ENCODE measurements at places on chromosomes 7 and 10.

- no peak for DNase-seq
These were observed 39.2 kb upstream of the LRRC17 start for GRCh38 chr7:102873470-102874165.

DNA sequence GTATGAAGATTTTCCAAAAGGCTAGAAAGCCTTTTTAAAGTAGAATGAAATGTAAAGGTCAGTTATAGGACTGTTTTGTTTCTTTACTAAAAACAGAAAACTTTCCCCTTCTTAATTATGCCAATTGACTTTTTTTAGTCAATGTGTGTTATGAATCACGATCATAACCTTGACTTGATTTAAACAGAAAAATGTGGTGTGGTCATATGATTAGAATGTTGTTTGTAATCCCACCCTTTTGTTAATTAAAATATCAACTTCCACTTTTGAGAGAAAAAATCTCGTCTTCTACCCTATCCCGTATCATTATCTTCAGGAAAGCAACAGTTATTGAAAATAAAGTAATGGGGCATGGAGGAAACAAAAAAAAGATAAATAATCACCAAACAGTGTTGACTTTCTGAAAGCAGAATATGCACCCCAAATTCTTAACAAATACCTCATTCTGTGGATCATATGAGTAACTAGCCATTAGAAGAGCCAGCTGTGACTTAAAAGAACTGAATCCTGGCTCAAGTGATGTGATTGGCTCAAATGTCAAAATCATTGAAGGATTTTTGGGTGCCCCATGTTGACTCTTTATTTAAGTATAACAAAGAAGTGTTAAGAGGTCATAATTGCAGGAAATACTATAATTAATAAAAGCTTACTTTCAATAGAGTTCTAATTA is 32.3 kb upstream of the SLC16A12 start:
- no peak for DNase-seq

- DNase-seq, result no peak
These were observed 1.7 kb downstream of the GRM8 start for GRCh38 chr7:127251036-127251464.

DNA sequence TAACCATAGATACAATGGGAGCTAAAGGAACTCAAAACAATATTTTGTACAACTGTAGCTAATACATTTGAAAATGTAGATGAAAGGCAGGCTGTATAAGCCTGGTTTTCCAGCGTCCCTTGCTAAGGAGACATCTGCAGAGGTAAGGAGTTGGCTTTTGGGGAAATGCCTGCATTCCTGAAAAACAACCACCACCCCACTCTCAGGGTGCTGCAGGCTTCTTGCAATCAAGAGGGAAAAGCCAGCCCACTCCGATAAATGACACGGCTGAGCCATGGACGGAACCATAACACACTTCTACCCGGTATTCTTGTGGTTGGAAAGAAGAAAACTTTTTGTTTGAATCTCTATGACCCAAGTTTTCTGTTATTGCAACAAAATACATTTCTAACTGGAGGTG is 200.3 kb downstream of the TEX36 start:
- DNase-seq, result no peak

DNA sequence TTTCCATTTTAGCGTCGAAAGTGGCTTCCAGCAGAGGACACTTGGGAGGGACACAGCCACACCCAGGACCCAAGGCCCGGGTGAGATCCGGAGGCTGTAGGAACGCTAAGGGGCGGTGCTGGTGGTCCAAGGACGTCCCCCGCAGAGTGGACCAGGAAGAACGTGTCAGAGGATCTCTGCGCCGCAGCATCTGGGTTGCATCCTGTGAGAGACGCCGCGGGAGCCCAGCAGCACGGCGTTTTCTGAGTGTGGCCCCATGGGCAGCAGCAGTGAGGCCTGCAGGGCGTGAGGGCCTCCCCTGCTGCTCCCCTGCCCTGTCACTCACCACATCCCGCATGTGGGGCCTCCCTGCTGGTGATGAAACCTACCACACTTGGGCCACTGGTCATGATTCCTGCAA is 40.5 kb upstream of the BNIP3 start:
- no peak for DNase-seq

DNA sequence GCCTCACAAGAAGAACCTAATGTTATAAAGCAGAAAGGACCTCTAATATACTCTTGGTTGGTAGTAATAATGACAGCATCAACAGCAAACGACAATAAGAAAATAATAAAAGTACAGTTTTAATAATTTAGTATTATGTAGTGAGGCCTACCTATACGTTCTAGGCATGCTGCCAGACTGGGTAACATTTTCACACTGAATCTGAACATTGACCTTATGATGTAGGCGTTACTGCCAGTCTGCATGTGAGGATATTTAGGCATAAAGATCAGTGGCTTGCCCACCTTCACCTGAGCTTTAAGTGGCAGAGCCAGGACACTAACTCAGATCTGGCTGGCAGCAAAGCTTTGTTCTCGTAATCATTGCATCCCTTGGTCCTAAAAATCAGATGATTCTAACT is 2.5 kb downstream of the FGL2 start:
- DNase-seq, result no peak
